ENCODE measurements at places on chromosomes 7 and 10.

GRCh38 chr7:144255471-144255897 lies 9.1 kb downstream of the OR2A7 start:
- DNase-seq: peak; percentile 60

GRCh38 chr10:2839081-2839725 lies 228.1 kb upstream of the PFKP start:
- no peak for DNase-seq

- DNase-seq: no peak
Measured at GRCh38 chr7:92034116-92034515, 93.5 kb downstream of the AKAP9 start.

- DNase-seq: no peak
Measured at GRCh38 chr10:104020020-104020419, 53.1 kb downstream of the SLK start.

GRCh38 chr7:70472601-70473237 lies 659.2 kb upstream of the GALNT17 start:
- DNase-seq: no peak

GRCh38 chr7:139949629-139950028 lies 113.1 kb downstream of the PARP12 start:
- no peak for DNase-seq

GRCh38 chr7:38284553-38284952 lies 11.1 kb upstream of the TARP start:
- DNase-seq: no peak
